Skin of body (tissue), 3 donors: ENCODE measurements at places on chromosomes 12 and 14. TPM values are rescaled to one million over a fixed set of nuclear protein-coding genes. Genes with fewer than 3 reads are reported as not detected.

DNA sequence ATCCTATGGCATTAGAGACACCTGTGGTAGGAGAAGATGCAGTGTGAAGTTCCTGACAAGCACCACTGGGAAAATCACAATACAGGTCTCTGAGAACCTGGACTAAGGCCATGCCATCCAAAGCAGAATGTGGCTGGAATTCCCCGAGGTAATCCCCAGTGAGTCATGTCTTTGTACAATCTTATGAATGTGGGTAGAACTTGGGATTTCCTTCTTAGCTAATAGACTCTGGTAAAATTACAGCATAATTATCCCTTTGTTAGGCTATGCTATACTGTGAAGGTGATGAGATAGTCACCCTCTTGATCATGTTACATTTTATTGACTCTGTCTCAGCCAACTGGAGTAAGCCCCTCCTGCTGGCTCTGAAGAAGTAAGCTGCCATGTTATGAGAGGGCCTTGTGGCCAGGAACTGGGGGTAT is 224.3 kb upstream of the DCN start:
- DNase-seq = no peak

The AQP5 gene
- total RNA-seq = 5.7 TPM

DNA sequence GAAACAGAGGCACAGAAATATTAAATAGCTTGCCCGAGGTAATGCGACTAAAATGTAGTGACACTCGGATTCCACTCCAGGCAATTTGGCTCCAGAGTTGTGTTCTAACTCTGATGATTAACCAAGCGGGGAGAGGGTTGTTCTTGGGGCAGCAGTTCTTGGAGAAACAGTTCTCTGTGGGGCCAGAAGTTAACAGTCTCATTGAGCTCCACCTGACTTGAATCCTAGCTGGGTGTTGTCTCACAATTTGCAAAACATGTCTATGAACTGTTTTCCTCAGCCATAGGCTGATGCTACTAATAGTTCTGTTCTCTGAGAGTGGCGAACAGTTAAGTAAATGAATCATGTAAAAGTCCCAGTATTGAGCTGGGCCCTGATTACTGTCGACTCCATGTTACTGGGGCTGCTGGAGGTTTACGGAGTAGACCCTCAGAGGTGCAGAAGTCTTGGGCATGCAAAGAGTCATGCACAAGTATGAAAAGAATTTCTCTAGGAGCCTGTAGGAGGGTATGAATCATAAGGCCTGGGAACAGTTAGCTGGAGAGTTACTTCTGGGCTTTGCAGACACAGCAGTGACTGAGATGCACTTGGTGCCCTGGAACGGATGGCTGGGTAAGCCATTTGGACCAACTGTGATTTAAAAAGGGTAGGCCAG is 15.4 kb upstream of the NIN start:
- no peak for DNase-seq

DNA sequence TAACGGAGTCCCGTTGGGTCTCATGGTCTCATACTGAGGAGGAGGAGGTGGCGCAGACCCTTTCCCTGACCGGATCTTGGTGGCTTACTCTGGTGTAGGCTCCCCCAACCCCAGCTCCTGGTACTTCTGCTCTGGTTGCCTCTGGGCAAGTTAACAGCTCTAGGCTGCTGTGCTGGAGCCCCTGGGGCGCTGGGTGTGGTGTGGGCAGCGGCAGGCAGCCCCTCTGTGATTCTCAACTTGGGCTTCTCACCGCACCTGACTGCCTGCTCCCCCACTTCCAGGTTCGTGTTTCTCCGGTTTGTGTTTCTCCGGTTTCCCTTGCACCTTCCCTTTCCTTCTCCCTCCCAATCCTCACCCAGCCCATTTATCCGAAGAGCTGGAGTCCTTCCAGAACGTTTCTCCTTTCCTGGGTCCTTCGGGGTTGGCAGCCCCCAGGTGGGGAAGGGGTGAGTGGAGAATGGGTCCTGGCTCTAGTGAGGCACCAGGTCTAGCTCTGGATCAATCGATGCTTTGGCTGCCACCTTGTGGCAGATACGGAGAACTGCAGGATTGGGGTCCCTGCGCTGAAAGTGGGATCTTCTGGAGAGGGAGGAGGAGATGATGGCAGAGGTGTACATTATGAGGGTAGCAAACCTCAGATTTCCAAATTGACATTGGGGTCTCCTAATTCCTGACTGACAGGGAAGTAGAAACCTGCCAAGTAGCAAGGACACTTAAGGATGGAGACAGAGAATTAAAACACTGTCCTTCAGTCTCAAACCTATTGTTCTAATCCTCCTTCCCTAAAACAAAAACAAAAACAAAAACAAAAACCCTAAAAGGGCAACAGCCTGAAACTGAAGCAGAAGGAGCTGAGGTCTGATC is 8.3 kb downstream of the CISTR start:
- DNase-seq = no peak

DNA sequence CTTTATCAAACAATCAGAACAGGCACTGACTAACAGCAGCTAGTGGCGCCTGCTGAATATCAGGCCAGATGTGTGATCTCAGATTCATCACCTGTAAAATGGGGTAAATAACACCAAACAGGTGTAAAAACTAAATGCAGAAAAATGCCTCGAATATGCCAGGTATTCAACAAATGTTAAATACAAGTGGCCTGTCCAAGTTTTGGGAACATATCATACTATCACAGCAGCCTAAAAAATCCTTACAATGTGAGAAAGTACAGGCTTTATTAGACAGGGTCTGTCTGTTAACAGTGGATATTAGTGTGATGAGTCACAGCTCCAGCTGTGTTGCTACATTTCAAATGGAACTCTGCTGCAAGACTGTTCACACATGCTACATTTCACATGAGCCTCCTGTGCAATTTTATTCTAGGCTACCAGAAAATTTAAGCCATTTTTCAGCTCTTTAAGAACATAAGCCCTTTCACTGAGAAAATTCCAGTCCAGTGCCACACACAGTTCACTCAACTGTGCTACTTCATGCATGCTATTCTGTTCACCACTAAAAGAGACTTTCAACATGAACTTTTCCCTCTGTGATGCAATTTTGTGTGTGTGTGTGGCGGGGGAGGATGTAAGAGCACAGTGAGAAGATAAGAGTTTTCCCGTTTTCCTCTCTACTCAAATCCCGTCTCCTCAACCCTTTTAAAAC is 56.7 kb downstream of the MSRB3 start:
- peak; percentile 84 for DNase-seq

DNA sequence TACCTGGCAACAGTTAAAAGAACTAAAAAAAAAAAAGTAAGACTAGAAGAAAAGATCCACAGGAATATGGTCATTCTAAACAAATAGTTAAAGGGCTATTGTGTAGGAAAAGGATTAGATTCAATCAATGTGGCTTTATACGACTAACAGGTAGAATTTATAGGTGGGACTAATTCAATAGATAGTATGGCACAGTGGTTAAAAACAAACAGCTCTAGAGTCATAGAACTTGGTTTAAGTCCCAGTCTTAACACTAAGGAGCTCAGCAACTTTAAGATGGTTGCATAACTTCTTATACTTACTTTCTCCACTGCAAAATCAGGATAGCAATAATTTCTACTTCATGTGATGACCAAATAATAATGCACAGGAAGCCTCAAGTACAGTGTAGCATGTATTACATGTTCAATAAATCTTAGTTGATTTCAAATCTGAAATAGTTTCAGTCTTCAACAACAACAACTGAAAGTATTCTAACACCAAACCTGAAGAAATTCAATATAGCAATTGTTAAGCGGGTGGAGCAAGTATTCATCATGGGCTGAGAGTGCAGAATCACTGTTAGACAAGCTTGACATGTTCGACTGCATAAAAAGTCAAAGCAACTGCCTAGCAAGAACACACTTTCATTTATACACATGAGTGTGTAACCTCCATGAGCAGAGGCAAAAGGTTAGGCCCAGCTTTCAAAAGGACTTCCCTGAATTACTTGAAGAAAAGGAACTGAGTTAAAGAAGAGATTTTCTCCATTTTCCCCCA is 50.4 kb downstream of the ITPR2 start:
- no peak for DNase-seq

DNA sequence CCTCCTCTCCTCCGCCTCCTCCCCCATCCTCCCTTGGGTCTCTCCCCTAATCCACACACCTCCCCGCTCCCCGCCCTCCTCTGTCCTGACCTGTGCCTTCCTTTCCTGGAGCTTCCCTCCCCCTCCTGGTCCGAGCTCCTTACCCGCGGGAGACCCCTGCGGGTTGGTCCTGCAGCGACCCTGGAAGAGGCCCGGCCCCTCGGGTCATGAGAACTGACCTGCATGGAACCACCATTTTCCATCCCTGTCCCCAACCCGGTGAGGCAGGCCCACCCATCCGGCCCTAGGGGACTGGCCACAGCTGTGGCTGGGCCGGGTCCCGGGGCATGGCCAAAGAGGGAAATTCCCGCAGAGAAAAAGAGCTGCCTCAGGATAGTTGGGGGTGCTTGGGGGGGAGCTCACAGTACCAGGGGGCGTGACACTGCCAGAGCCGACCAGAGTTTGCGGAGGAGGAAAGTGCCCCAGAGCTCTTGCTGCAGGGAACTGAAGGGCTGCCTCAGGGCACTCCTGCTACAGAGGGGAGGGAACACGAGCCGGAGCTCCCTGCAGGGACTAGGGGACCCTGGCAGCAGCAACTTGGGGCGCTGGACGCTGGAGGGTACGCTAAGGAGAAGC is 613 bp downstream of the ARHGEF40 start:
- peak; percentile 60 for DNase-seq

The NGB gene
- total RNA-seq = not detected

- DNase-seq = no peak
These were observed 908.8 kb downstream of the VRK1 start for GRCh38 chr14:97705976-97706375.

DNA sequence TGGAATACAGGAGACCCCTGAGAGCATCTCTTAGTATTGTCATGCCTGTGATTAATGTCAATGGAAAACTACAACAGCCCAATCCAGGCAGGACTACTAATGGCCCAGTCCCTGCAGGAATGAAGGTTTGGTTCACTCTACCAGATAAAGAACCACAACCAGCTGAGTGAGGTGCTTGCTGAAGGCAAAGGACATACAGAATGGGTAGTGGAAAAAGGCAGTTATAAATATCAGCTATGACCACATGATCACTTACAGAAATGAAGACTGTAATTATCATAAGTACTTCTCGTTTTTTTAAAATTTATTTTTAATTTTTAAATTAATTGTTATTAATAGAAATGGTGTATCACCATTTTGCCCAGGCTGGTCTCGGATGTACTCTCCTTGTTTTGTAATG is 17.2 kb upstream of the LPCAT3 start:
- no peak for DNase-seq

The FAM186B gene
- 0.59 TPM for total RNA-seq

- no peak for DNase-seq
These were observed 947 bp downstream of the GAS2L3 start for GRCh38 chr12:100574187-100575074.

DNA sequence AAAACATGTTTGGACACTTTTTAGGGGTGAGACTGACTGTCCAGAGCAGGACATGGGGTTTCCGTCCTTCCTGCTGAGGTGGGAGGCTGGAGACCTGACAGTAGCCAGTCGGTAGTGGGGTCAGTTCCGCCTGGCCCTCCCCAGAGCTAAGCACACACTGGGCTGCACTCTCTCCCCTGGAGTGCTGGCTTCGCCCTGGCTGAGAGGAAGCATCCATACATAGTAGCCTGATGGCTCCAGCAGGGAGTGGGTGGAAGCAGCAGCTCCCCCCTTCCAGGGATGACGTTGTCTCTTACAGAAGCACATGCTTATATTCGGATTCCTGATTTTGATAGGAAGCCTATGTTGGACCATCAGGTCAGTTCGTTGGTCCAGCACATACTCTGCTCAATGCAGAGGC is 40.4 kb downstream of the SFSWAP start:
- no peak for DNase-seq

DNA sequence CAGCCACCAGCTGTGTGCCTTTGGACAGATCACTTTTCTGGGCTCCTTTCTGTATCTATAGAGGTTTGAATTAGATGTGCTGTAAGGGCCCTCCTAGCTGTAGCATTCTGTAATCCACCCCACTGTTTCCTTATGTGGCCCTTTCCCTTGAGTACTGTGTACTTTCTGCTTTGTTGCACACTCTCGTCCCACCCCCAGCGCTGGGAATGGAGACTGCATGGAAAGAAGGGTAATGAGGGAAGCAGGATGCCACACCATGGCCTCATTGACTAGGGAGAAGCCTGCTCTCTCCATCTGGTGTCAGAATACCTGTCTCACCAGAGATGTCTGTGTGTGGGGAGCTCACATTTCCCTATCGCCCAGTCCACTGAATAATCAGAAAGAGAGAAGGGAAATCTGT is 13.6 kb upstream of the GALNT16 start:
- DNase-seq = no peak

- DNase-seq = peak; percentile 53
These were observed 508 bp downstream of the HNRNPC start for GRCh38 chr14:21268617-21269251.

The CLEC4C gene
- total RNA-seq = 0.30 TPM

- peak; percentile 7 for DNase-seq
These were observed 1135.0 kb downstream of the GALC start for GRCh38 chr14:86858031-86858430.

- DNase-seq = no peak
These were observed 22.3 kb upstream of the ACTN1 start for GRCh38 chr14:69001375-69001774.

DNA sequence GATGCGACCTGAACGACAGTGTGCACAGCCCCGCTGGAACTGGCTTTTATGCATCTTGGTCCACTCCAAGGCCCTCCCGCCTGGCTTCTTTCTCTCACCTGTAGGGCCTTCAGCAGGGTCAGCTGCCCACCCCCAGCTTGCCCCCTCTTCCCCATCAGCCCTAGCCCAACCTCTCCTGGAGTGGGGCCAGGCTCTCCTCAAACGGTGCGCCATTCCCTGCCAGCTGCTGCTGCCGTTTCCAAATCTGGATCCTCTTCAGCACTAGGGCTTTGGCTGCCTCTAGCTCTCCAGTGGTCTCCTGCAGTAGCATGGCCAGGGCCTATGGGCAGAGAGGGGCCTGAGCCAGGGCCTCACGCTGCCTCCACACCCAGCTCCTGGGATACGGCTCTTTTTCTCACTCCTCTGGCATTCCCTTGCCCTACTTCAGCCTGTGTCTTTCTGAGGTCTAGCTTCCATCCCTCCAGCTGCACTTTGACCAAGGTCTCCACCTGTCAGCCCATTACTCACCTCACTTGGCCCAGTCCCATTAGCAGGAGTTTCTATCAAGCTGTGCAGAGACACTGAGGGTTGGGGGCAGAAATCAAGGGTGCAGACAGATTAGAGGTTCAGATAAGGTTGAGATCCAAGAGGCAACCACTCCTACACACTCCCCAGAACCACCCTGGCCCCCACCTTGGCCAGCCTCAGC is 5.0 kb downstream of the STAT6 start:
- DNase-seq = no peak

GRCh38 chr14:103185051-103186029 is 62.1 kb downstream of the TNFAIP2 start:
- no peak for DNase-seq

DNA sequence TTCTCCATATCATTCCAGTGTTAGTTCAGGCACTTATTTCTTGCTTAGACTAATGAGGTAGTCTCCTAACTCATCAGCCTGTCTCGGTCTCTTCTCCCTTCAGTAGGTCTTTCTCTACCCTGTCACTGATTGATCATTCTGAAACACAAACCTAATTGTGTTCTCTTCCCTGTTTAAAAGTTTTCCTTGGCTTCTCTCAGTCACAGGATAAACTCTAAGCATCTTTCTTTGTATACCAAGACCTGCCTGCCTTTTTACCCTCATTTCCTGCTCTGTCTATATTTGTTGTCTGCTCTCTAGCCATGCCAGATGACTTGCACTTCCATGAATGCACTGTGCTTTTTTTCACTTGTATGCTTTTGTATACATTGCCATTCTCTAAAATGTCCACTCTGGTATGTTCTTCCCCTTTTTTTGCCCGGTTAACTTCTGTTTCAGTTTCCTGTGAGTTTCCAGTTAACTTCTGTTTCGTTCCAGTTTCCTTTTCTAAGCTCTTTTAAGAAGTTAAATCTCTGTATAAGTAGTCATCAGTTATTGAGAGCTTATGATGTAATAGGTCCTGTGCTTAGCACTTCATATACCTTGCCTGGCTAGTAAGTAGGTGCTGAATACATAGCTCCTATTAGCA is 12.8 kb downstream of the DIP2B start:
- no peak for DNase-seq
